ENCODE measurements at places on chromosomes 4 and X. TPM values are rescaled to one million over a fixed set of nuclear protein-coding genes. Genes with fewer than 3 reads are reported as not detected.

- peak; percentile 19 for DNase-seq
Observed at GRCh38 chr4:80913381-80913780, 117.1 kb upstream of the BMP3 start.

The DUSP9 gene
- total RNA-seq: 0.14 TPM

- no peak for DNase-seq
Observed at GRCh38 chr4:108142870-108143269, 25.9 kb downstream of the LEF1 start.

- DNase-seq: no peak
Observed at GRCh38 chr4:119729835-119730670, 101.4 kb upstream of the PDE5A start.

GRCh38 chr4:8854931-8855330 is 16.7 kb downstream of the HMX1 start:
- DNase-seq: no peak

- DNase-seq: no peak
Observed at GRCh38 chr4:110372485-110372884, 103.5 kb upstream of the ENPEP start.

The SLC6A14 gene
- total RNA-seq: not detected

GRCh38 chr4:96675896-96676295 is 836.0 kb downstream of the PDHA2 start:
- DNase-seq: no peak

GRCh38 chr4:71472946-71473345 is 134.1 kb downstream of the SLC4A4 start:
- no peak for DNase-seq

- no peak for DNase-seq
Observed at GRCh38 chr4:22842360-22843018, 149.8 kb downstream of the GBA3 start.

The BEX3 gene
- total RNA-seq: 30.8 TPM

The PPID gene
- 69.3 TPM for total RNA-seq

The TMPRSS11B gene
- total RNA-seq: not detected

The RBM46 gene
- total RNA-seq: not detected

- DNase-seq: peak; percentile 20
Observed at GRCh38 chr4:79576429-79576753, 168.4 kb upstream of the GK2 start.

The SCOC gene
- 44.7 TPM for total RNA-seq

DNA sequence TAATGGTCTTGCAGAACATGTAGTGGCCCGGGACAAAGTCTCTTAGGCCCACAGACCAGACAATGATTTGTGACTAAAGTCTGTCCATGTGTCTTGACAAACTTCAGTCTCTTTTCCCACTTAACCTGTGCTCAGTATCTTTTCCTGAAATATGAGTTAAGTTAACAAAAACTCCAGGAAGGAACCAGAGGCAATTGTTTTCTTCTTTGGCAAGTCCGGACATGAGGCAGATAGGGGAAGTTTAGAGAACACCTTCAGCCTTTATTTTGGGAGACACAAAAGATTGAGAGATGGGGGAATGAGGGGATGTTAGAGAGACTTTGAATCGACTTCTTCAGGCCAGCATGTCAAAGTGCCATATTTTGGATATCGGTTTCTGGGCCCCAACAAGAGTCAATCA is 80.2 kb upstream of the FRMPD4 start:
- DNase-seq: no peak

GRCh38 chrX:22278375-22278774 is 5.7 kb downstream of the CBLL2 start:
- no peak for DNase-seq

The CXCL1 gene
- not detected for total RNA-seq

The NAA11 gene
- not detected for total RNA-seq

The ETNPPL gene
- not detected for total RNA-seq

DNA sequence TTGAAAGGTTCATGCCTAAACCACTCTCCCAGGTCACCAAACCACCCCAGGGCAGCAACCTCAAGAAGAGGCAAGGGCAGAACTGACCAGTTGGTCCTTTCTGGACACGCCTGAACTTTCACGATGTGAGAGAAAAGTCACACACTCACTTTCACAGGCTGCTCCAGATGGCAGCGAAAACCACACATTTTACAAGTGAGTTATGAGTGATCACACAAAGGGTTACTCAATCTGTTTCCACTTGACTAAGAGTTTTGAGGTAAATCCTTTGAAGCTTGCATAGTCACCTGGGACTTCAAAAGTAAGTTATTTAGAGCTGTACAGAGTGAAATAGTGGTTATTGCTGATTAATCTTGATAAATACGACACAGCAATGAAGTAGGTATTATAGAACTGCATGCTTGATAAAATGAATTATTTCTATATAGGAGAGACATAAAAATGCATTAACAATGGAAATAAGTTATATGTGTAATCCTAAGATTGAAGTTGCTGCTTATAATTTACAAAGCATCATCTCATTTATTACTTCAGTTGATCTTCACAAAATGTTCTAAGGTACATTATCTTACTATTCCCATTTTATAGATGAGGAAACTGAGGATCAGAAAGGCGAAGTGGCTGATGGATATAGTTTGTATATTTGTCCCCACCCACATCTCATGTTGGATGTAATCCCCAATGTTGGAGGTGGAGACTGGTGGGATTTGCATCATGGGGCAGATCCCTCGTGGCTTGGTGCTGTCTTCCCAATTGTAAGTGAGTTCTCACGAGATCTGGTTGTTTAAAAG is 103.0 kb upstream of the KLF3 start:
- peak; percentile 43 for DNase-seq

DNA sequence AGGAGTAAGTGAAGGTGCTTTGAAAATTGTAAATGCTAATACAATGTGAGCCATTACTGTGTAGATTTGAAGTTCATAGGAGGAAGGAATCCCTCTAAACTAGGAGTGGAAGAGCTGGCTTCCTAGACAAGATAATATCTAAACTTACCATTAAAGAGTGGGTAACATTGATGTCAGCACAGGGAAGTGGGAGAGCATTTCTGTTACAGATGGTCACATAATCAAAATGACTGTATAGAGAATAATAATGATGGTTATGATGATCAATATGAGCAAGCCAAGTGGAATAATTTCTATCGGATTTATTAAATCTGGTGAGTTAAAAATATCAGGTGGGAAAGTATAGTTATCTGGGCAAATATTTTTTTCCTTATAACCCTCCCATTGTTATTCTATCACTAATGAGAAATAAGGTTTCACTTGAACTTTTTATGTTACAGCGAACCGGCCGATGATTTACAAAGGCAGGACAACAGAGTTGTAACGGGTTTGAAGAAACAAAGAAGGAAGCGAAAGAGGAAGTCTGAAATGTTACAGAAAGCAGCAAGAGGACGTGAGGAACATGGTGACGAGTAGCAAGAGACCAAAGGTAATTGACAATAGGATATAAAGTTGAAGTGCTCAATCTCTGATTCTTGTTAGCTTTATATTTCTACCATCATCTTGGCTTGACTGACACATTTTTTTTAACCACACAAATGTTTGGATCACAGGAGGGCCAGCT is 43.5 kb downstream of the FMR1NB start:
- DNase-seq: no peak

DNA sequence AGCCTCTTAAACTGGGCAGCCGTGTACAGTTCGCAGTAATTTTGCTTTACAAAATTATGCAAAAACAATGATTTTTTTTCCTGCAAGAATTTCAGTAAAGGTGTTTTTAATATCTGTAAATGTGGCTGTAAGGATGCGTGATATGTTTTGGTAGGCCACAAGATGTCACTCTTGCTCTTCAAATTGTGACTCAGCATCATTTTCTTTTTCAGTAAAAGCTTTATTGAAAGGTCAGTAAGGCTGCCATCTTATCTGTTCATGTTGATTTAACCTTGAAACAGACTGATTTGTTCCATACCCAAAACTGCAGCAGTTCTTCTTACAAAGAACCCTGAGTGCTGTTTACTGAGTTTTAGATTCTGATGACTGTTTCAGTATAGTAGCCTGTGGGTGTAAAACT is 39.9 kb downstream of the TXLNG start:
- no peak for DNase-seq

All from activated CD8-positive, alpha-beta T cell treated with anti-CD3 and anti-CD28 coated beads for 36 hours (primary cell).